Activated CD4-positive, alpha-beta T cell treated with anti-CD3 and anti-CD28 coated beads, Interleukin-2, amount 50 U/mL, for 1 hour (primary cell): ENCODE measurements at places on chromosomes 5 and 9.

GRCh38 chr9:114112778-114113584 lies 13.9 kb upstream of the KIF12 start:
- DNase-seq: no peak

DNA sequence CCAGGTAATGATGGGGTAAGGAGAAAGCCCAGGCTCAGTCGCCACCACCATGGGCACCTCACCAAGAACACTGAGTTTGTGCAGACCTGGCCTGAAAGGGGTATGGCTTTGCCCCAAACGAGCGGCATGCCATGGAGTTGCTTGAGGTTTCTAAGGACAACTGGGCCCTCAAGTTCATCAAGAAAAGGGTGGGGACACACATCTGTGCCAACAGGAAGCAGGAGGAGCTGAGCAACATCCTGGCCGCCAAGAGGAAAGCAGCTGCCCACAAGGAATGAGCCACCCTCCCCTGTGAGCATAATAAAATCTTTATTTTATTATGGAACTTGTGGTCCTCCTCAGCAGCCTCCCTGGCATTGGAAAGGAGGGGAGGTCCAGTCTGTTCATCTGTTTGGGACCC lies 23.8 kb downstream of the CD14 start:
- DNase-seq: no peak

DNA sequence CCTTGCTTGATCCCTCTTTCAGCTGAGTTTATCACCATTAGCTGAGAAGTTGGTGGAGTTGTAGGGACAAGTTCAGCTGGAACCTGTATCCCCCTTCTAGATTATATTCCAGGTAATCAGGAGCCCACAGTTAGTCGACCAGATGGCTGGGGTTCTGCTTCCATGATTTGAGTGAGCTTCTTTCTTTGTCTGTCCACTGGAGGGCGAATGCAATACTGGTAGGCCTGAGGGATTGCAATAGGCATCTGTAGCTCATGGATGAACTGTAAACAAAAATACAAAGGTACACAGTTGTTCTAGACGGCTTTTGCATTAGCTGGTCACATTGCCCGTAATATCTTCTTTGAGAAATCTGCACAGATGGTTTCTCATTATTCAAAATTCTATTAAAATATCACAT lies 88.9 kb downstream of the PCSK5 start:
- DNase-seq: no peak

GRCh38 chr9:8706531-8706930 lies 907.0 kb upstream of the DMAC1 start:
- no peak for DNase-seq

- DNase-seq: no peak
These were observed 419.6 kb downstream of the KDM4C start for GRCh38 chr9:7177383-7177782.

- DNase-seq: no peak
These were observed 271.2 kb downstream of the FAM114A2 start for GRCh38 chr5:153767221-153768188.

DNA sequence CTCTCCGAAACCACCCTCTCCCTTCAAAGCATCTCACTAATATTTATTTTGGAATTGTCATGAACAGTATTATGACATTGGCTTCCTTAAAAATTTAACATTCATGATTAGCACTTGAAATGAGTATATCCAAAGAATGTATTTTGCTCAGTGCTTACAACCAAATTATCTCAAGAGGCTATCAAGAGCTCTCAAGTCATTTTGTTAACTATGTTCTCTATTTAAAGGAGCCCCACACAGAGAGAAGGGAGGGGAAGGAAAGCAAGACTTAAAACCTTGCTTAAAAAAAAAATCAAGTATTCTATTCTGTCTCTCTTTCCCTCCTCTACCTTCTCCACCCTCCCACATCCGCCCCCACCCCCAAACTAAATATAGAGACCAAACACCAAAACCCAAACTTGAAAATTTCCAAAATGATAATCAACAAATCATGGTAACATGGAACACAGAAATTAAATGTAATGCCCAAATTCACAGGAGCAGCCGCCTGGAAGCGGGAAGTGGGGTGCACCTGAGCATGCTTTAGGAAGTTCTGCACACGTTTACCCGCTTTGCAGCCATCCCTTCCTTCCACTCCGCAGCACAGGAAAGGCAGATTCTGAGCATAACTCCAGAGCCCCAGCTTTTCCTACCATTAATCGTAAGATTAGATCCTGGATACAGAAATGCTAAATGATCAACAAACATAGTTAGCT lies 66.9 kb downstream of the EBF1 start:
- DNase-seq: no peak

- DNase-seq: no peak
These were observed 1527.5 kb upstream of the C9orf72 start for GRCh38 chr9:29100762-29101161.

DNA sequence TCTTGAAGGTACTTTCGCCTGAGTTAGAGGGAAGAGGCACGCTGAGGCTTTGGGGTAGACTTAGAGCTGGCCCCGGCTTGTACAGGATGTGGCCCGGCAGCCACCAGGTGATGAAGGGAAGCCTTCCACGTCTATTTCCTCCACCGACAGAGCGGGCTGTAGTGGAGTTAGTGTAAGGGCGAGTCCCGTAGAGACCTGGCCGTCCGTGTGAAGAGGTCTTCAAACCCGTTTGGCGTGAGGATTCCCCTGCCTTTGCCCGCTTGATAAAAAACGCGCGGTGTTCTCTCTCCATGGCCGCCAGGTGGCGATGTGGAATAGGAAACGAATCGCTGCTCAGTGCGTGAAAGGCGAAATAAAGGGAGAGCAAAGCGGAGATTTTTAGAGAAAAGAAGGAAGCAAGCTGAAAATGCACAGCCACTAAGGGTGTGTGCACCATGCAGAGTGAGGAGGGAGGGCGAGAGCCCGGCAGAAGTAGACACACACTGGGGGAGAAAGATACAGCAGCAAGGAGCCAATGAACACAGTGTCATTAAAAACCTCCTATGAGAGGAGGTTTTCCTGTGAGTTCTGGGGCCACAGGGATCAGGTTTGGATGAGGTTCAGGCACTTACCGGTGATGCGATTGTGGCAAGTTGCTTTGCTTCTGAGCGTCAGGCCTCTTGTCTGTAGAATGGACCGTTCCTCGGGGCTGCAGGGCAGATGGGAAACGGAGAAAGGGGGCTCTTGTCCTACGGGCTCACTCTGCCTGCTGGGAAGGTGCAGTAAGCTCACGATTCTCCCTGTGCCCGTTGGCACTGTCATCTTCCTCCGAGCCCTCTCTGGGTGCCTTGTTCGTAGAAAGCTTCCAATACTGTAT lies 34.2 kb downstream of the STC2 start:
- DNase-seq: peak; percentile 59

- DNase-seq: no peak
These were observed 287.4 kb upstream of the ACTBL2 start for GRCh38 chr5:57770039-57770438.

GRCh38 chr5:178085316-178085715 lies 28.0 kb upstream of the N4BP3 start:
- DNase-seq: no peak

- no peak for DNase-seq
These were observed 343.7 kb downstream of the DMRTA1 start for GRCh38 chr9:22790329-22790728.

DNA sequence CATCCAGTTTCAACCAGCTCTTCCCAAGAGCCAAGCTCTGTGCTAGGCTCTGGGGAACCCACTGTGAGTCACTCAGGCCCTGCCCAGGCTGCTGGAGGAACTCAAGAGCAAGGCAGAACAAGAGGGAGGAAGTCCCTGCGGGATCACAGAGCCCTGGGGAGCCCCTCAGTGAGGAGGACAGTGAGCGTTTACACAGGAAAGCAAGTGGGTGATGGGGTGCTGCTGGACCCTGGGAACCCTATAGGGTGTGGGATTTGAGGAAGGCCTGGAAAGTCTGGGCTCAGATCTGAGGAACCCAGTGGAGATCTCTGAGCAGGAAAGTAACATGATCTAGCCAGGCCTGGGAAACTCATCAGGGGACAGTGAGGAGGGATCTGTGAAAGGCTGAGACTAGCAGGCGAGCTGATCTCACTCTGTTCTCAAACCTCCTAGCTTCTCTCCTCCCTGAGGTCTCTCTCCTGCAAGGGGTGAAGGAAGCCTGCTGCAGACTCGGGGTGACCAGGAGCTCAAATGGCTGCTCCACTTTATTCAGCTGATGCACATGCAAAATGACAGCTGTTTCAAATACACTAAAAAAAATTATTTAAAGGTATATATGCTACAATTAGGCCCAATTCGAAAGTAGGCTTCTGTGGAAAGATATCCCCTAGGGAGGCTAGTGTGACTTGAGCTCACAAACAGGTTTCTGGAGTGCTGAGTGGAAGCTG lies 70.0 kb downstream of the SHB start:
- no peak for DNase-seq

GRCh38 chr9:112194969-112195431 lies 19.9 kb upstream of the SUSD1 start:
- DNase-seq: no peak

DNA sequence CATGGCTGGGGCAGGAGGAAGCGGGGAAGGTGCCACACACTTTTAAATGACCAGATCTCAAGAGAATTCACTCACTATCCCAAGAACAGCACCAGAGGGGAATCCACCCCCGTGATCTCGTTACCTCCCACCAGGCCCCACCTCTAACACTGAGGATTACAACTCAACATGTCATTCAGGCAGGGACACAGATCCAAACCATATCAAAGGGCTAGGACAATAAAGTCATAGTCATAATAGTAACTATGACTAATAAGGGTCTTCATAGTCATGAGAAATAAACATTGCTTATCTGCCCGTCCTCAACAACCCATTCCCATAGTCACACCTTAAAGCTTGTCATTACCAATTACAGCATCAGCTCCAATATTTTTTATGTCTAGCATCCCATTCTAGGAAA lies 65.3 kb upstream of the SMC2 start:
- DNase-seq: no peak

GRCh38 chr9:68844631-68845612 lies 139.9 kb downstream of the PIP5K1B start:
- DNase-seq: no peak

GRCh38 chr5:37197340-37198050 lies 51.7 kb downstream of the CPLANE1 start:
- DNase-seq: no peak

DNA sequence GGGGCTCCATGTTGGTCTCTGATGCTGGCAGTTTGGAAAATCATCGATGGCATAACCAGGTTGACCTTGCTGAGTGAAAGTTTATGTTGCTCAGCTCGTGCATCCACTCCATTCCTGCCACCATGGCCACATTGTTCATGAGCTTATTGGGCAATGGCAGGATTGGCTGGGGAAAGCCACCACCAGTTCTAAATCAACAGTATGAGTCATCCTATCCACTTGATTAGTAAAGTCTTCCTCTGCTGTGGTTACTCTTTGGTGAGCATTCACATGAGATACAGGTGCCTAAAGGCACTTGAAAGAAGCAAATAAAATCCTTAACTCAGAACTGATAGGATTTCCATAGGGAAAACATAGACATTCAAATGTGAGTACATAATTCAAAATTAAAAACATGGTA lies 131.8 kb upstream of the FBN2 start:
- DNase-seq: no peak

DNA sequence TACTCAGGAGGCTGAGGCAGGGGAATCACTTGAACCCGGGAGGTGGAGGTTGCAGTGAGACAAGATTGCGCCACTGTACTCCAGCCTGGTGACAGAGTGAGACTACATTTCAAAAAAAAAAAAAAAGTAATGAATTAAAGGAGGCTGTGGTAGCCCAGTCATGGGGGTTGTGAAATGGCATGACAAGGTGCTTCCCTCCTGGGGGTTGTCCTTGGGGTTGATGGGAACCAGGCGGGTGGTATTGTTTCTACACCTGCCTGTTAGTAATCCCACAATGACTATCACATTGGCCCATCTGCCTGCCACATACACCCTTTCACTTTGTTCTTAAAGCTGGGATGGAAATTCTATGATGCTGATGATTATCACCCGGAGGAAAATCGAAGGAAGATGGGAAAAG lies 5.6 kb downstream of the IDNK start:
- no peak for DNase-seq

DNA sequence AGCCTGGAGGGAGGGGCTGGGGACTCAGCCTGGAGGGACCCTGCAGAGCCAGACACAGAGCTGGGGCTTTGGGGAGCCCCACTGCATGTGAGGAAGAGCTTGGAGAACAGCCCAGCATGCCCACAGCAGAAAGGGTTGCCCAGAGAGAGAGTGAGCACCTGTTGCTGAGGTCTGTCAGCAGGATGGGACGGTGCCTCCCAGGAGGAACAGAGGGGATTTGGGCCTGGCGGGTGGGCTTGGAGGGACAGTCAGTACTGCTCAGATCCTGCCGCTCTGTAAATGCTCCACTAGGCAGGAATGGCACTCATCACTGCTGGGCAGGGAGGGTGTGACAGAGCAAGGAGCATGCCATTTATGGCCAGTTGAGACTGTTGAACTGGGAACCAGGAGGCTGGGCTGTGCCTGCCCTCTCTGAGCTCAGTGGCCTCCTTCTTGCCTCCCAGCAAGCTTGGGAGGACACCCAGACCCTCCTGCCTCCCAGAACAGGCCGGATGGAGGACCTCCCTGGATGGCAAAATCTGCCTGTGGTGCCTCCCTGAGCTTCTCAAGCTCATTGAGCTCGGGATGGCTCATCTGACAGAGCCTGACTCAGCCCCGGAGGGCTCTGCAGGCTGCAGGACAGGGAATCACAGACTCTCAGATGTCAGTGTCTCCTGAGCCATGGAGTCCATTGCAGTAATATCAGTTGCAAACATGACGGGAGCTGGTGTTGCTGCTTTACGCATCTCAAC lies 786 bp upstream of the HRCT1 start:
- no peak for DNase-seq

DNA sequence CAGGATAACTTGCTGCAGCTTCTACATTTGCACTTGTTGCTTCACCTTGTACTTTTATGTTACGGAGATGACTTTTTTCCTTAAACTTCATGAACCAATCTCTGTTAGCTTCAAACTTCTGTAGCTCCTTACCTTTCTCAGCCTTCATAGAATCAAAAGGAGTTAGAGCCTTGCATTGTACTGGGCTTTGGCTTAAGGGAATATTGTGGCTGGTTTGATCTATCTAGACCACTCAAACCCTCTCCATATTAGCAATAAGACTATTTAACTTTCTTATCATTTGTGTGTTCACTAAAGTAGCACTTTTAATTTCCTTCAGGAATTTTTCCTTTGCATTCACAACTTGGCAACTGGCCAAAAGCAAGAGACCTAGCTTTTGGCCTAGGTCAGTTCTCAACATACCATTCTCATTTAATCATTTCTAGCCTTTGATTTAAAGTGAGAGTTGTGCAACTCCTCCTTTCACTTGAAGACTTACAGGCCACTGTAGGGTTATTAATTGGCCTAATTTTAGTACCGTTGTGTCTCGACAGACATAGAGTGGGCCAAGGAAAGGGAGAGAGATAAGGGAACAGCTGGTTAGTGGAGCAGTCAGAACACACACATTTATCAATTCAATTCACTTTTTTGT lies 63.7 kb downstream of the SHOC1 start:
- DNase-seq: no peak

DNA sequence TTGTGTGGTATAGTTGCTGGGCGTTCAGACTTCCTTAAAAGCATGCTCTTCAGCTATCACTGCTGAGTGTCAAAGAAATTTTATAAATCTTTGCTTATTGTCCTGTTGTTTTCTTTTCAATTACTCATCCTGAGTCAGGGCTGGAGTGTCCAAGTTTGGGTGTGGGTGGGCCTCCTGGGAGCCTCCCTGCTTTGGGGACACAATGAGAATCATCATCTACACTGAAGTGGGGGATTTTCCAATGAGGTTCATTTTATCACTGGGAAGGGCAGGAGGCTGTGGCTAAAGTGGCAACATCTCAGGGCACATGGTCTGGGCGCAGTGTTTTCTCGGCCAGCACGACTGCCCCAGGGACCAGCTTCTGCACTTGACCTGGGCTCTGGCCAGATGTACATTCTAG lies 19.5 kb downstream of the GFPT2 start:
- no peak for DNase-seq

GRCh38 chr9:29212397-29213387 lies 1639.4 kb upstream of the C9orf72 start:
- DNase-seq: no peak
